ENCODE measurements at places on chromosomes 2 and 18.

- DNase-seq: no peak
Measured at GRCh38 chr2:224835405-224835804, 119.2 kb upstream of the CCDC195 start.

GRCh38 chr2:107218208-107218607 is 332.2 kb upstream of the ST6GAL2 start:
- DNase-seq: no peak

- DNase-seq: no peak
Measured at GRCh38 chr2:223104336-223105132, 52.5 kb downstream of the KCNE4 start.

- DNase-seq: no peak
Measured at GRCh38 chr2:205852457-205852856, 170.2 kb downstream of the NRP2 start.

- no peak for DNase-seq
Measured at GRCh38 chr18:74496508-74497323, 553 bp downstream of the CNDP2 start.

DNA sequence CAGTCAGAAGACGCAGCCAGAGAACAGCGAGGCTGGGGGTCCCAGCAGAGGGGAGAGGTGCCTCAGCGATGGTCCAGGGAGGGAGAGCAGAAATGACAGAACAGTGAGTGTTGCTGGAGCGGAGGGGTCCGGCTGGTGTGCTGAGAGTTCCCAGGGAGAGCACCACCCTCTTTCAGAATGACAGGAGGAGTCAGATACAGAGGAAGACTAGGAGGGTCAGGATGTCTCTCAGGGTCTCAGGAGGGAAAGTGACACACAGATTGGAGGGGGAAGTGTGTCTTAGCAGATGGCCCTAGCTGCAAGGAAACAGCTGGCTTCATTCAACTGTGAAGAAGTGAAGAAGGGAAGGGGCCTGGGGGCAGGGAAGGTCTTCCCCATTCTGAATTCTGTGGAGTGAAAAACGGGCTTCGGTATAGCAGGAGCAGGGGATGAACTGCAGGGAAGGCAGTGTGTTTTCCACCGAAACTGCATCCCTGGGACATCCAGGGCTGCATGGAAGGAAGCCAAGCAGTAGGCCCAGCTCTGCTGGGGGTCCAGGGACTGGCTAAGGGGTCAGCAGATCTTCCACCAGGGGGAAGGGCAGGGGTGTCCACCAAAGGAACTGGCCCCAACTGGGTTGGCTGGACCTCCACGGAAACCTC is 90.0 kb upstream of the OTOS start:
- no peak for DNase-seq

GRCh38 chr2:171883275-171883893 is 10.7 kb downstream of the SLC25A12 start:
- DNase-seq: no peak

- DNase-seq: no peak
Measured at GRCh38 chr2:44230378-44230777, 44.9 kb upstream of the SLC3A1 start.

GRCh38 chr2:96875498-96876268 is 5.8 kb upstream of the SEMA4C start:
- no peak for DNase-seq

GRCh38 chr2:241564596-241565410 is 6.3 kb downstream of the BOK start:
- DNase-seq: no peak

- DNase-seq: no peak
Measured at GRCh38 chr2:71823526-71823925, 324.1 kb downstream of the CYP26B1 start.

- no peak for DNase-seq
Measured at GRCh38 chr2:56674084-56674483, 490.3 kb downstream of the CCDC85A start.

DNA sequence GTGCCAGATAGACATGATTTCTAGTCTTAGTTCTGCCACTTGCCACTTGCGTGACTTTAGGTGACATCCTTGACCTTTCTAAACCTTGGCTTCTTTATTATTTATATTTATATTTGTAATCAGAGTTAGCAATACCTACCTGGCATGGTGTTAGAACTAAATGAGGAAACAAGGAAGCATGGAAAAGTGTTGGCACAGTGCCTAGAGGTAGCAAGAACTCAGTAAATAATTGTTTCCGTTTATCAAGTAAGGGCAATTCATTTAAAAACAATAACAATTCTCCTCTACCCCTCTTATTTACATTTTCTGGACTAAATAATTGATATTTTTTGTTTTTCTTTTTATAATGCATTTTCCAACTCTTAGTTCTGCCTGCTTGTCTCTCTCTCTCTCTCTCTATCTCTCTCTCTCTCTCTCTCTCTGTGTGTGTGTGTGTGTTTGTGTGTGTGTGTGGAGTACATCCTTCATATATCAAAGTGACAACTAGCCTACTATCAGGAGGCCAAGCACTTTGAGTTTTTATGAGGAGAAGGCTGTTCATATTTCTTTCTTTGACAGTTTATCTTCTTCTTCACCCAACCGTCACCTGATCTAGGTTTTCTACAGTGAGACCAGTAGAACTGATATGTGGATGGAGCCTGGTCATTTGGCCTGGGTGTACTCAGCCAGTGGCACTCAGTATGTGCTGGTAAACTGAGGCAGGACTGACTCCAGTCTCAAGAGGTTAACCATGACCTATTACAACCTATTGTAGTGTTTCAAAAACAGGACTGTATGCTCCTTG is 134.5 kb downstream of the LRRTM1 start:
- DNase-seq: no peak

Measured in stimulated activated CD8-positive, alpha-beta memory T cell treated with anti-CD3 and anti-CD28 coated beads, Interleukin-7, amount 100 ng/mL, for 1 hour (primary cell).